ENCODE measurements at places on chromosomes 3 and 15.

DNA sequence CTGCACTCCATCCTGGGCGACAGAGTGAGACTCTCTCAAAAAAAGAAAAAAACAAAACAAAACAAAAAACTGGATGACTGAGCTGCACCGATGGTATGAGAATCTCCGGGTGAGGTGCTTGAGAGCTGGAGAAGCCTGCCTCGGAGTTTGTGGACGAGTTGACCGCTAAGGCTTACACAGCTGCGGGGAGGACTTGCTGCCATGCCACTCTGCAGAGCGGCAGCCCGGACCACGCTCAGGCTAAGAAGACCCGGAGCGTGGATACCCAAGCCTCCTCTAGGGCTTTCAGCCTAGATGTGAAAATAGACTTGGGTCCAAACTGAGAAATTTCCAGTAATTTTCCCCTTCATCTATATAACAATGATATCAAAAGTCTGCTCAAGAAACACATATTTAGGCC lies 16.0 kb downstream of the NRROS start:
- no peak for DNase-seq

DNA sequence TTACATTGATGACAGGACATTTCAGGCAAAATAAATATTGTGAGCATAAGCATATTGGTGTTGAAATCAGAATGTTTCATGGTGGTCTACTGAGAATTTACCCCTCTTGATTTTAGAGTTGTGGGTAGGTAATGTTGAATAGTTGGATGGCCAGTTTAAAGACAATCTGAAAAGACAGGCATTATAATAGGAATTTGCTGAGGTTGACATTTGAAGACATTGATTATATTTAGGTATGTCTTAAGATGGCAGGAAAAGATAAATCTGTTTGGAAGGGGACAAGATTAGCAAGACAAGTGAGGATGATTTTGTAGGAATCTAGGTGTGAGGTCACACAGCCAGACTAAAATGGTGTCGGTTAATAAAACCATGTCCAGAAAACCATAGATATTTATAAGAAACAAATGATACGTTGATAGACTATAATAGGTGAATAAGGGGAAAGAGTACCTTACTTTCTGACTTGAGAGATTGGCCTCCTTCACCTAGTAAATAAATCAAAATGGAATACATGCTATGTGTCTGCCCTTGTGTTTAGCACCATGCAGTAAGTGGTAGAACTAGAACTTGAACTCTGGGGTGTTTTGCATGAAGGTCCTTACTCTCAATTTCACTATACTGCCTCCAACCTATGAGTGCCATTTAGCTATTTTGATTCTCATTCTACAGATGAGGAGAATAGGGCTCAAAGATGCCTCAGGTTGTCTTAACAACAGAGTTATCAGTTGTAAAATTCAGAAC lies 57.9 kb downstream of the ALCAM start:
- no peak for DNase-seq

- no peak for DNase-seq
Observed at GRCh38 chr3:102092617-102093466, 243.5 kb downstream of the NFKBIZ start.

- DNase-seq = no peak
Observed at GRCh38 chr3:27960133-27960532, 238.0 kb upstream of the EOMES start.

- DNase-seq = peak; percentile 81
Observed at GRCh38 chr3:55446850-55447249, 40.3 kb downstream of the WNT5A start.

DNA sequence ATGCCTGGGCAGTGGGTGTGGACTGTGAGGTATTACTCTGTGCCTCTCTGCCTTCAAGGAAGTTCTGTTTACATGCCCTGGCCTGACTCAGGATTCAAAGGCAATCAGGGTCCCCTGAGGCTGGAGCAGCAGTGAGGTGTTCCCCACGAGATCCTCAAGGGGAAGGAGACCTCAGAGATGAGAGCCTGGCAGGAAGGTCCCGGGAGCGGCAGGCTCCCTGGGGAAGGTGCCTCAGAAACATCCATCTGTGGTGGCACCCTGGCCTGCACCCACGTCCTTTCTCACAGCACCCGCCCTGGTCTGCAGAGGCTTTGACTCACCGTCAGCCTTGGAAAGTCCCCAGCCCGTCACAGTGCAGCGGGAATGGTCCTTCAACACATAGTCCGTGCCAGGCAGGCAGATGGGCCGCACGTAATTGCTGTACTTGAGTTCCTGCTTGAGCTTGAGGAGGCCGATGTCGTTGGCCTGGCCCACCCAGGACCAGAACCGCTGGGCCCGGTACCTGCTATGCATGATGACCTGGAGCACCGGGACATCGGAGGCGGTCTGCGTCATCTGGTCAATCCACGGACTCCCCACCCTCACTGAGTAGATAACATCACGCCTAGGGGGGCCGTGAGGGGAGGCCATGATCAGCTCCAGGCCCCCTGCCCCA lies 3.6 kb downstream of the PRSS50 start:
- no peak for DNase-seq

DNA sequence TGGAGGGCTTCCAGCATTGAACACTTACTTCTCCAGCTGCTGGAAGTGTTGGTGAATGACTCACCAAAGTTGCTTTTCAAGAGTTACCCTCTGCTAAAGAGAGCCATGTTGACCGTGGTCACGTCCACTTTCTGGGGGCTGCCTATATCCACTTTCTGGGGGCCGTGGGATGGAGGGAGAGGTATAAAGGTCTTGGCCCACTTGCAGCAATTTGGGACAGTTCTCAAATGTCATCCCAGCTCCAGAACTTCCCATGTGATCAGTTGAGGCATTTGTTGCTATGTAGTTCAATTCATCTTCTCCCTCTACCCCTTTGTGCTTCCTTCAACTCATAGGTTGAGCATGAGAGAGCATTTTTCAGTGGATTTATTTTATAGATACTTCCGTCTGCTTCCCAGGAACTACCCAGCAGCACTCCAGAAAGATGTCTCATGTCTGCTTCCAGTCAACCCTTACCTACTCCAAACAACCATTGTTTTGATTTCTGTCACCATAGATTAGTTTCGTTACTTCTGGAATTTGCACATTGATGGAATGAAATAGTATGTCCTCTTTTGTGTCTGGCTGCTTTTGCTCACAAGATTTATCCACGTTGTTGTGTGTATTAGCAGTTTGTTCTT lies 130.6 kb downstream of the TCF12 start:
- DNase-seq = no peak

DNA sequence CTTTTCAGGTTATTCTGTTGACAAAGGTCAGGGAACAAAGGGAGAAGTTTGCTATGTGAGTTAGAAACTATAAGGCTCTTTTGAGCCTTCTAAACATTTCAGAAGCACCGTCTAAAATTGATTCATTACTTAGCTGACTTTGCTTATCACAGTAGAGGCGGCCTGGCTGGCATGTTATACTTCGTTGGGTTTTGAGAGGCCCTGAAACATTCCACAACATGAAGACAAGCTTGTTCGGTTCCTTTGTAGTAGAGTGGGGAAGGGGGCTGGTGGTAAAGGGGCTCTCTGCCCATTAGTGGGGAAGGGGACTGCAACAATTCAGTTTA lies 23.6 kb downstream of the ZBTB38 start:
- no peak for DNase-seq

- peak; percentile 74 for DNase-seq
Observed at GRCh38 chr3:186821429-186822387, 15.4 kb upstream of the RFC4 start.

GRCh38 chr3:113255854-113256615 lies 44.7 kb downstream of the BOC start:
- DNase-seq = no peak

DNA sequence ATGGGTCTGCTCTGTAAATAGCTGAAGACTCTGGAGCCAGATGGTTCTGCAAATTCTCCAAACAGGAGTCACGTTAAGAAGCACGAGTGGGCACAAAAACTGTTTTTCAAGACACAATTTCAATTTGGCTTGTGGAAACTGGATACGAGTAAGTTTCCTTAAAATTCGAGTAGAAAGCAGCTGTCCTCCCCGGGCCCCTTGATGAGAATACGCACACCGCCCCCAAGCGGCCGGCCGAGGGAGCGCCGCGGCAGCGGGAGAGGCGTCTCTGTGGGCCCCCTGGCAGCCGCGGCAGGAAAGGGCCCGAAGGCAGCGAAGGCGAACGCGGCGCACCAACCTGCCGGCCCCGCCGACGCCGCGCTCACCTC lies 778 bp upstream of the THBS1 start:
- peak; percentile 91 for DNase-seq

- no peak for DNase-seq
Observed at GRCh38 chr15:87944050-87944449, 312.5 kb downstream of the NTRK3 start.

GRCh38 chr3:71103430-71103921 lies 480.1 kb downstream of the FOXP1 start:
- peak; percentile 86 for DNase-seq
